ENCODE measurements at places on chromosomes 5 and 9.

DNA sequence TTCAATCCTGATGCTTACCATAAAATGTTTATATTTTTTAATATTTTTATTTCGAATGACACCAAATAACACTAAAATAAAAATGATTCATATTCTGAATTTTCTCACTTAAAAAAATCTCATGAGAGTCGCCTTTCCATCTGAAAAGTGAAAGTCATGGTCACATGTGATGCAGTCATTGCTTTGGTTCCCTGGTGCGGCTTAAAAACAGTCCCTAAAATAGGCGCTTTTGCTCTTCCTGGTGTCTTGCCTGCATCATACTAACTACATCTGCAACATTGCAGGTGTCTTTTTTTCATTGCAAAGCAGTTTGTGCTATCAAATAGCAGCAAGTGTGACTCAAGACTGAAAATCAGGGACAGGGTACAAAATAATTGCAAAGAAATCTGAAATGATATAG lies 185.2 kb upstream of the NREP start:
- no peak for DNase-seq

DNA sequence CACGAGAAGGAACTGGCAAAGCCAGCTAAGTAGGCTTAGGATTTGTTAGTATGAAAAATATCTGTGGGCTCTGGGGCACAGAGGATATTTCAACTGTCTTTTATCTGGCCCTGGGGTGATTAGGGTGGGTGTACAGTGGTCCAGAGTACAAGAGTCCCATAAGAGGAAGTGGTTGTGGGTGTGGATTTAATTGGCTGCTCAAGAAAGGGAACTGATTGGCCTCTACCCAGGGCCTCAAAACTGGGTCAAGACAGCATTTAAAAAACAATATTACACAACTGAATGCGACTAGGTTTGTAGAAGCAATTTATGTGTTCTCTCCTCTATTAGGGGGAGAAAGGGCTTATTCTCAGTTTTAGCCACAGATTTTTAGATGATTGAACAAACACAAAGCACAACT lies 1353.4 kb upstream of the WWC1 start:
- no peak for DNase-seq

DNA sequence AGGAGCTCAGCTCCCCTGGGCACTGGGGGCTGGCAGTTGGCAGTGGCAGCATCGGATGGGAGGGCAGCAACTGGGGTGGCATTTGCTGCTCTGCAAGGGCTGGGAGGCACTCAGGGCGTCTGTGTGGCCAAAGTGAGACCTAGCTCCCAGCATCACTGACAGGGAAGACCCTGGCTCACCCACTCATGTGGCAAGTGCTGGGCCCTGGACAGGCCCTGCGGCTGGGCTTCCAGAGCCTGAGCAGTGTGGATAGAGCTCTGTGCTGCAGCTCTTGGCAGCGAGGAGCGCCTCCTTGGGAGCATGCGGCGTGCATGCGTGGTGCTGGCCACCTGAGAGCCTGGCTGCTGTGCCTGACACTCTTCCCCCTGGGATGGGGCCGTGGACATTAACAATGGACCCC lies 10.2 kb downstream of the CEP72 start:
- no peak for DNase-seq

DNA sequence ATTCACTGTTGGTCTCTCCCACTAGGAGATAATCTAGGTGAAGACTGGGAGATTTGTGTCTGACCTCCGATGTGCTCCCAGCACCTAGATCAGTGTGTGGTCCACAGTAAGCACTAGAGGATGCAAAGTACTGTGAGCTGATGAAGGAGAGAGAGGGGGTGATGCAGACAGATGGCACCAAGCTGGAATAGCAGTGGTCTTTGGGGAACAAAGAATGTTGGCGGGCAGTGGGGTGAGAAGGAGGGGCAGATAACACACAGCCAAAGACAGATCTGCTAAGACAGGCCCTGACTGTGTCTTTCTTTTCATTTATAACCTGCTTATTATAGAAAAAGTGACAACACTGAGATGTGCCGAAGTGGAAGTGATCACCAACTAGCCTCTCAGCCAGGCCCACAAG lies 37.5 kb downstream of the ERGIC1 start:
- DNase-seq, result no peak

- DNase-seq, result no peak
Measured at GRCh38 chr5:90690307-90690706, 131.7 kb downstream of the ADGRV1 start.

DNA sequence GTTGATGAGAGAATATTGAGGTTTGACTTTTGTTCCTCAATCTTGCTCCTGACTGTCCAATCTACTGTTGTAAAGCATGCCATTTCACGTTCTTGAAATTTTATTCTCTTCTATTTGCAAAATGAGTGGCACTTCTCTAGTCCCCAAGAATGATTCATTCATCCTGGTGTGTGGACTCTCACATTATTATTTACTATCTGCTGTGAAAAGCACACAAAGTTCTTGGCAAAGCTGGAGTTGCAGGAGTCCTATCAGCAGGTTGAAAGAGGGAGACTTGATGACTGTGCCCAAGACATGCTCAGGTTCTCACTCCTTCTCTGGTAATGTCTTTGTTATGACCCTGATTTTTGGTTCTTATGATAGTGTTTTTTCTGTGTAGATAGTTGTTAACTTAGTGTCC lies 382.6 kb downstream of the DMRTA1 start:
- no peak for DNase-seq

- no peak for DNase-seq
Measured at GRCh38 chr5:158679221-158679641, 420.5 kb downstream of the EBF1 start.

GRCh38 chr5:143599474-143599873 lies 196.0 kb upstream of the NR3C1 start:
- DNase-seq, result no peak

GRCh38 chr5:43592363-43592762 lies 10.6 kb upstream of the NNT start:
- DNase-seq, result no peak

GRCh38 chr5:1118738-1119137 lies 6.9 kb upstream of the SLC12A7 start:
- DNase-seq, result no peak

DNA sequence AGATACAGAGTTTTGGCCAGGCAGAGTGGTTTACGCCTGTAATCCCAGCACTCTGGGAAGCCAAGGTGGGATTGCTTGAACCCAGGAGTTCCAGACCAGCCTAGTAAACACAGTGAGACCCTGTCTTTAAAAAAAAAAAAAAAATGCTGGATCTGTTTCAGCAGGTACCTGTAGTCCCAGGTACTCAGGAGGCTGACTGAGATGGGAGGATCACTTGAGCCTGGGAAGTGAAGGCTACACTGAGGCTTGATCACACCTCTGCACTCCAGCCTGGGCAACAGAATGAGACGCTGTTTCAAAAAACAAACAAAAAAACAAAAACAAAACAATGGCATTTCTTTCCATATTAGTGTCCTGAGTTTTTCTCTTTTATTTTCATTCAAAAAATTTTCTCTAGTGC lies 19.0 kb downstream of the UNC13B start:
- no peak for DNase-seq

DNA sequence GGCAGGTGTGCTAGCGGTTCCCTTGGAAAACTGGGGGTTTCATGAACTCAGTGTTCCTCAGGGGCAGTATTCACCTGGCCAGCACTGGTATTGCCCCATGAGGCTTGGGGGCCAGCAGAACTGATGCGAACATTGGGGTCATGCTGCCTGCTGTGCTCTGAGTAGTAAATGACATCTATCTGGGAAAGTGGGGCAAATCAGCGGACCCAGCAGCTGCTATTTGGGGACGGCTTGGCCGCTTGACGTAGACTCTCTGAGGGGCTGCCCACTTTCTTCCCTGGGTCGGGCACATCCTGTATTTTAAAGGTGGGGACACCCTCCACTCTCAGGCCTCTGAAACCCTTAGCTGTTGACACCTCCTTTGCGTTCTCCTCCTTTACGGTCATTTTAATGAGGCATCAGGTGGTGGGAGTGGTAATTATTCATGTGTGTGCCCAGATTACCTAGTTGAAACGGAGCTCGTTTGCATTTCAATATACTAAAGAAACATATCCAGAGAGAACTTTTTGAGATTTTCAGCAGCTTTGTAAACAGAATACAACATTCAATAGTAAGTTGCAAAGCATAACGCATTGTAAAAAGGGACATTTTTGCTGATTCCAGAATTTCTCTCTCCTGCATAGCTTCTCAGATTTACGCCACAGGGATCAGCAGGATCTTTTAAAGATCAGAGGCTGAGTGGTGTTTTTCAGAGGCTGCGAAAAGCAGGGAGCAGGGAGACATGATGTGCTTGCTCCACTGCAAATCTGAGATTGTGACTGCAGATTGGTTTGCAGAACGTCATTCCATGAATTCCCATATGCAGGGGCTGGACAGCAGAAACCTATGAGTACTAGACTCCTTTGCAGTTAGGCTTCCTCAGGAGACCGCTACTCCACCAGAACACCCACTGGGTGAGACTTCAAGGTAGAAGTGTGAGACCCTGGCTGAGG lies 56.8 kb upstream of the ZFR start:
- no peak for DNase-seq

GRCh38 chr5:36495611-36496010 lies 110.8 kb upstream of the SLC1A3 start:
- DNase-seq, result no peak

GRCh38 chr9:97510797-97511654 lies 9.6 kb downstream of the TMOD1 start:
- DNase-seq, result no peak

DNA sequence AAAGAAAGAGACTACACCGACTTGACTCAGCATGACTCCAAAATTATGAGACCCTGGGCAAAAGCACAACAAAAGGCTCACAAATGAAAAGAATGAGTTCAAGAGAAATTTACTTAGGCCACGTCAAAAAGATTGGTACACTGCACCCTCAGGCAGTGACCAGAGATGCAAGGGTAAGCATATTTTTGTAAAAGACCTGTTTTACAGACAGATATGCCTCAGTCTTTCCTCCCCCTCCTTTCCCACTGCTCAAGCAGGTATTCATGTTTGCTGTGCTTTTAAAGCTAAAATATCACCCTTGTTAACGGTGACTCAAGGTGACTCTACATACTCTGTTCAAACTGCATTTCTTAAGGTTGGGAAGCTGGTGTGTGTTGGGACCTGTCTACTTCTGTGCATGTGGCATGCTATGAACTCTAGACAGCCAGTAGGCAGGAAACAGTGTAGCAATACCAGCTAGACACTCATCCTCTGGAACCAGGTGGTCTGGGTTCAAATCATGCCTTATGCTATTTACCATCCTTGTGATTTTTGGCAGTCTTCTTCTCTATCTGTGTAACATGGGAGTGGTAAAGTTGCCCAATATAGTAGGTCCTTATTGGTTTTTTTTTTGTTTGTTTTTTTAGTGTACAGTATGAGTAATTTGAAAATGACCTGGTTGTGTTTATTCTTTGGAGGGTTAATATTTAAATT lies 98.7 kb downstream of the TLE4 start:
- no peak for DNase-seq

GRCh38 chr9:33799928-33800704 lies 4.8 kb downstream of the PRSS3 start:
- no peak for DNase-seq

DNA sequence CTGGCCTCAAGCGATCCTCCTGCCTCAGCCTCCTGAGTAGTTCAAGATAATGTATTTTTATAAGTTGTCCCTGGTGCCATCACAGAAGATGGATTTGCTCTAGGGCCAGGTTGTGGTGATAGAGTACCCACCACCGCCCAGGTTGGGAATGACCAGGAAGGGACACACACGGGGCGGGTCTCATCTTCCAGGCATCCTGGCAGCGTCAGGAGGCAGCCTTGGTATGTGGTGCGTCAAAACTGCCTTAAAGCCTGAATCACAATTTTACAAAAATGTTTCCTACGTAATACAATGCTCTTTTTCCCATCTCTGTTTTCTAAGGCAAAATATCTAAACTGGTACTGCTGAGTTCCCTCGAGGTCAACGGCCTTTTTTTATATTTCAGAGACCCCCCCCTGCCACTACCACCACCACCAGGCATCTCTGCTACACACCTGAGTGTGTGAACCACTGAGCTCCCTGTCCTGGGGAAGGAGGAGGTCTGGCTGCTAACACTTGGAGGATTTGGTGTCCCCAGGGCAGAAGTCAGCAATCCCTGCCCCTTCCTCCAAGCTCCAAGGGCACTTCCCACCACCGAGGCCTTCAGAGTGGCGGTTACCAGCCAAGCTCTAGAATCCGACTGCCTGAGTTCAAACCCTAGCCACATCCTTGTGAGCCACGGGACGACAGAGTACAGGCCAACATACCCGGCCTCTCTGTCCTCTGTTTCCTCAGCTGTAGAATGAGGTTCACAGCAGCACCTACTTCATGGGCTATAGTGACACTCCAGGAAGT lies 47.3 kb downstream of the SLC6A7 start:
- DNase-seq, result no peak

DNA sequence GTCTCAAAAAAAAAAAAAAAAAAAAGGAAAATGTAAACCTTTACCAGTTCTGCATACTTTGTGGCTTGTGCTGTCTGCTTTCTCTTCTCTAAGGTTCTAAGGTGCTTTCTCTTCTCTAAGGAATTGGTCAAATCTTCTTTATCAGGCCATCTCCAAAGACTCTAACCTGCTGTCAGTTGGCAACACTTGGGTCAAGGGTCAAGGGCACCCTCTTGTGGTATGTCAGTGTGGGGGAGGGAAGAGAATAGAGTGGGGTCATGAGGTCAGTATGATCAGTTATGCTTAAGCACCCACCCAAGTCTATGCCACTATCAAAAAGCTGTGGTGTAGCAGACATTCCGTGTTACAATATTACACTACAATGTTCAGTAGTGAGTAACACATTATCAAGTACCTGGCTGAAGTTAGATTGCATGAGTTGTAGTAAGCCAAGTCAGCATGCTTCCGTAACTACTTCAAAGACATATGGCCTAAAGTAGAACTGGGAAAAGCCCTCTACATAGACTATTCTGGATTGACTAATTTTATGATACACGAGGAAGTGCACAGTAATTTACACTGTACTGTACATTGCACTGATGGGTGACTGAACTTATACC lies 25.0 kb upstream of the CCL28 start:
- DNase-seq, result no peak

GRCh38 chr5:5531371-5531770 lies 108.9 kb downstream of the ICE1 start:
- no peak for DNase-seq

DNA sequence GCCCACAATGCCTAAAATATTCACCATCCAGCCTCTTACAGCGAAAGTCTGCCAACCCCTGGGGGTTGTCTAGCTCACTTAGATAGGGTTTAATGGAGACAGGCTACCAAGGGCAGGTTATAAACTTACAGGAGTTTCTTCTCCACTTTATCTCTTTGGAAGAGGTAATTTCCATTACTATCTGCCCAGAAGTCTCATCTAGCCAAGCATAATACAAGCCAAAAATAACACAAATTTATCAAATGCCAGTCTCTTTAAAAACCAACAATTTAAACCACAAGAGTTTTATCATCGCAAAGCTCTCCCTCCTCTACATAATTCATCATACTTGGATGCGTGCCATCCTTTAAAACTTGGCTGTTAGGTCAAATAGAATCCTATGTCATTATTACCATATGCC lies 6.2 kb downstream of the RBM22 start:
- DNase-seq, result no peak

DNA sequence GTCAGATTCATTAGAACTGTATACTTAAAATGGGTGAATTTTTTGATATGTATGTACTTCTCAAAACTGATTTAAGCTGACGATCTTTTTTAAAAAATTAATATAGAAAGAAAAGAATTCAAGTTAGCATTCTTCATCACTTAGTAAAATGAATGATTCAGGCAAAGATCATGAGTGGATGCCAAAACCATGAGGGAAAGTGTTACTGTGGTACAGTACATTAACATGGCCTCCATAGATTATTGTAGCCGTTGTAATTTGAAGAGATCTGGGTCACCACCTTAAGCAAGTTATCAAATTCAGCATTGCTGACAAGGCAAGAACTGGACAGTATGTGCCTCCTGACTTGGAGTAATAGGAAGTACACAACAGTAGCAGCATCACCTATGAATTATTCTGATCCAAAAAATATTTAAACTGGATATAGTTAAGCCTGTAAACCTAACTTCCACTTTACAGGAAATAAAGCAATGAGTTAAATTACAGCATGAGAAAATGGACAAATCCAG lies 29.7 kb downstream of the C9orf85 start:
- no peak for DNase-seq

Measured in NCI-H748 treated with DMSO at 0.1 percent for 48 hours (cell line).